ENCODE measurements at places on chromosomes 12 and 14.

- DNase-seq = no peak
Observed at GRCh38 chr12:86513226-86513625, 257.0 kb upstream of the MGAT4C start.

GRCh38 chr12:110344657-110345056, 58.9 kb downstream of the ANAPC7 start:
- no peak for DNase-seq

- no peak for DNase-seq
Observed at GRCh38 chr14:28294834-28295440, 471.6 kb upstream of the FOXG1 start.

GRCh38 chr14:72774894-72775620, 118.8 kb downstream of the DPF3 start:
- DNase-seq = no peak

DNA sequence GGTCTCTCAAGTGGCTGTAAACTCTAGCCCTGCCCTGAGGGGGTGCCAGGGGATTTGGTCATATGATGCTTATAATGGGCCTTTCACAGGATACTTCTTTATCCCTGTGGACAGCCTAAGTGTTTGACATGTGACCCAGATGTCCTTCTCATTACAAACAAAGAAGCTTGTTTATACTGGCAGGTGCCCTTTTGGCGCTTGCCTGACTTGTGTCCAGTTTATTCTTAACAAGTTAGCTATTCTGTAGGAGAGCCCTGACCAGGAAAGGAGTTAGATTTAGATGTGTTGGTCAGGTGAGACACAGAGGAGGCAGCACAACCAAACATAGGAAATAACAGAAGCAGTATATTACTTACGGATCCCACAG, 51.9 kb downstream of the CCDC91 start:
- DNase-seq = no peak

DNA sequence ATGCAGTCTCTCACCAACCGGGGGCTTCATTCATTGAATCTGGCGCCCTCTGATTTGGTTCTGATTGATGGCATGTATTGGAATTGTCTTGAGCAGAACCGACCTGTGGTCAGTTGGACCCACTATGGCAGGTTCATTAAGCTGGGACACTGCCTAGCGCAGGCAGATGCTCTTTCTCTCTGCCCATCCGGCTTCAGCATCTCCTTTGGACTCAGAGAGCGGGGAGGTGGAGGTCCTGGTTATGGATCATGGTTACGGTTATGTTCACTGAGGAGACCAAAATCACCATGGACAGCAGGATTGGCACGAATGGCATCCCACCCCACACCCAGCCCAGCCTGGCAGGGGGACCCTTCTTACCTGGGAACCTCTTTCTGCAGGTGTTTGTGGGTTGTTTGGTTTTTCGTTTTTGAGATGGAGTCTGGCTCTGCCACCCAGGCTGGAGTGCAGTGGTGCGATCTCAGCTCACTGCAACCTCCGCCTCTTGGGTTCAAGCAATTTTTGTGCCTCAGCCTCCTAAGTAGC, 16.4 kb upstream of the BCL7A start:
- no peak for DNase-seq

GRCh38 chr14:79442786-79443185, 768.5 kb downstream of the DIO2 start:
- no peak for DNase-seq

Measured in activated CD4-positive, alpha-beta memory T cell treated with anti-CD3 and anti-CD28 coated beads for 36 hours (primary cell).